ENCODE measurements at places on chromosomes 11 and 22. TPM values are rescaled to one million over a fixed set of nuclear protein-coding genes. Genes with fewer than 3 reads are reported as not detected.

DNA sequence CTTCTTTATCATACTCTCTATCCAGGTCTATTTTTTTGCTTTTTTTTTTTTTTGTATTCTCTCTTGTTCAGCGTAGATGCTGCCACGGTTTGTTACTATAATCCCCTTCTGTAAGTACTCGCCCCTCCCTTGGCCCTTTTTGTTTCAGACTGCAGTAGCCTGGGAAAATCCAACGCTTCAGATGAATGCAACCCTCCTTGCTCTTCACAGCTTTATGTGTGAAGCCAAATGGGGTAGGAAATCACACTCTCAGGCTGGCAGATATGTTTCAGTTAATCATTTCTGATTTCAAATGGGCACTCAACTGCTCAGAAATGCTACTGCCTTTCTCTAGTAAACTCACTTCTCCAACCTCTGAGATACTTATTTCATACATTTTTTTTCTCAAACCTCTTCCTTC lies 149.1 kb downstream of the LARGE1 start:
- DNase-seq: no peak

GRCh38 chr22:19809741-19810140 lies 44.9 kb downstream of the GNB1L start:
- DNase-seq: no peak

DNA sequence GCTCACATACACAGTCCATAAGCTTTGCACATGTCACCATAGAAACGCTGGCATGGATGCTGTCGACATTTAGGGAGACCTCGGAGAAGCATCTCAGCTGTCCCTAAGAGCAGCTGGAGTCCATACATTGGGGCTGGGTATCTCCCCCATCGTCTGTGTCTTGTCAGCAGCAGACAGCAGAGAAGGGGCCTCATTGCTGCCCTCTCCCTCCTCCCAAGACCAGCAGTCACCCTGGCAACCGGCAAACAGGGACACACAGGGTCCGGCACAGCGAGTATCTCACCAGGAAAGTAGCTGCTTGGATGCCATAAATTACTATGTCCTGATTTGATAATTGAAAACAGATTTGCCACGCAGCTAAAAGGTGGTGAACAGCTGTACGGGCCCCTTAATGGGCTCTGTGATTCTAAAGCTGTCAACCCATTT lies 84.4 kb downstream of the CD44 start:
- DNase-seq: no peak

The NRIP3 gene
- 3.6 TPM for total RNA-seq

The SESN3 gene
- 22.0 TPM for total RNA-seq

GRCh38 chr11:2208691-2209369 lies 37.2 kb upstream of the TH start:
- no peak for DNase-seq

The SCN2B gene
- 0.69 TPM for total RNA-seq
